ENCODE measurements at places on chromosomes 4 and X.

DNA sequence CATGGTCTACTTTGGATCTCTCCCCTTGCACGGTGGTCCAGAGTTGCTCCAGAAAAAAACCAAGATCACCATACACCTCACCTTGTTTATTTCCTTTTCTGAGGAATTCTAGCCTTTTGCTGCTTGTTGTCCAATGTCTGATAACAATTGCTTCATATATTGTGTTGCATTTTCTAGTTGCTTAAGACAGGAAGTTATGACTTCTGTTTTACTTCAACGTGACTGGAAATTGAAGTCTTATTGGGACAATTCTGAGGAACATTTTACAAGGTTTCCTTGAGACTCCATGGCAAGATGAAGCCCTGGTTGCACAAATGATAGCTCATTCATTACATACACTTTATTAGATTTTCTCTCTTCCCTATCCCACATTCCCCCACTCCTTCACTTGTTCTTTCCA, 5.2 kb downstream of the CXCL1 start:
- DNase-seq: no peak

GRCh38 chrX:123513585-123514278, 219.1 kb downstream of the THOC2 start:
- no peak for DNase-seq

DNA sequence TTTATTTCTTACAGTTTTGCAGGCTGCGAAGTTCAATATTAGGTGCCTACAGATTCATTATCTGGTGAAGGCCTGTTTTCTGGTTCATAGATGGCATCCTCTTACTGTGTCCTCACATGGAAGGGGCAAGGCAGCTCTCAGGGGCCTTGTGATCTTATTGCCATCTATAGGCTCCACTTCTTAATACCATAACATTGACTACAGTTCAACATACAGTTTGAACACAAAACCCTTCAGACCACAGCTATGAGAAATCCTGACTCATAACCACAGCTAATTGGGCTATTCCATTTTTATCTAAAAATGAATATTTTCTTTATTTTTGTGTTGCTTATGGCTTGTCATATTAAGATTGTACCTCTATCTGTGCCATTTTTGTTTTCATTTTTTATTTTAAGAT, 72.3 kb downstream of the STAG2 start:
- no peak for DNase-seq

GRCh38 chrX:48978226-48978625, 6.6 kb upstream of the KCND1 start:
- DNase-seq: no peak

DNA sequence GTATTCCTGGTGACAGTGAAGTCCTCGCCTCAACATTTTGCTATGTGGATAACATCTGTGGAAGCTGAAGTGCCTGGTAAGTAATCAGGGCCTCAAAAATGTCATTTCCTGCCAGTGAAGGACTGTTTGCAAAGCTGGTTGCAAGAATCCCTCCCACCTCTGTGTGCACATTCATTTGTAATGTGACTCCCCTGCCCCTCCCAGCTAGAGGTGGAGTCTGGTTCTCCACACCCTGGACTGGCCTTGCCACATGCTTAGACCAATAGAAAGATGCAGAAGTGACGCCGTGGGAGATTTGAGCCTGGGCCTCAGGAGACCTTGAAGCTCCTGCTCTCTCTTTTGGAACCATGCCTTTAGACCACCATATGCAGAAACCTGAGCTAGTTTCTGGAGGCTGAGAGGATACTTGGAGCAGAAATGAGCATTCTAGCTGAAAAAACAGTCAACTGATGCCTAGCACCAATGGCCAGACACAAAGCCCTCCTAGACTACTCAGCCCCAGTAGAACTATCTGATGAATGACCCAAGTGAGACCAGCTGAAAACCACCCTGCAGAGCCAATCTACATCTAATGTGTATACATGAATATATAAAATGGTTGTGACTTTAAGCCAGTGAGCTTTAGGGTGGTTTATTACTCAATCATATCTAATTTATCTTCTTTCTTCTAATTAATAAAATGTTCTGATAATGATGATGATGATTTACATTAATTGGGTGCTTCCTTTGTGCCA, 47.8 kb upstream of the CRMP1 start:
- no peak for DNase-seq

GRCh38 chr4:24688453-24688852, 104.1 kb upstream of the DHX15 start:
- DNase-seq: no peak

DNA sequence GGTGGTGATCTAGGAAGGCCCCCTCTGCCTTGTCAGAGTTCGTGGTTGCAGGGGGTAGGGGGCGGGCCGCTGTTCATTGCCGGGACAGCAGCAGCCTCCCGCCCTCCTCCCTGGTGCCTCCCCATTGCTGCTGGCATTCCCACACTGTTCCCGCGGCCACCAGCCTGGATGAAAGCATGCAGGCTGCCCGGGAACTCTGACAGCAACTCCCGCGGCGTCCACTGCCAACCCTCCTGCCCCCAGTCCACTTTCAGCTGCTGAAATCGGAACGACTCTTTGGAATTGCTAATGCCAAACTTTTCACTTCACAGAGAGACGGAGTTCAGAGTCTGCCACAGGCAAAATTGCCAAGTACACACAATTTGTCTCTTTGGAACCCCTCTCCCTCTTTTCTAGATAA, 121.9 kb downstream of the BEND2 start:
- DNase-seq: no peak

DNA sequence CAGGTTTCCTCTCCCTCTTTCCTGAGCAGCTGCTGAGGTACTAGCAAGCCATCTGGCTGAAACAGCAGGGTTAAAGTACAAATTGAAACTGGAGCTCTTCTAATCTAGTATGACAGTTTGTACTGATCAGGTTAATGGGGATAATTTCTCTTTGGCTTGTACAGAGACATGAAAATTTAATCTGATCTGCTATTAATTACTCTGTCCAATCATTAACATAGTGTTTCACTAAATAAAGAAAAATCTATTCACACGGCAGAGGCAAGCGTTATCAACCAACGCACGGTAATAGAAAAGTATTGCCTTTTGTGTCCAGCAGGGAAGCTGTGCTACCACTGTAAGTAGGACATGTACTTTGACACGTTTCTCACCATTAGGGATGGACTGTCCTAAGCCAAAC, 71.1 kb downstream of the IGSF1 start:
- no peak for DNase-seq

- no peak for DNase-seq
Measured at GRCh38 chrX:47751670-47752069, 85.0 kb upstream of the ZNF81 start.

GRCh38 chr4:11426731-11427120, 2.0 kb downstream of the HS3ST1 start:
- DNase-seq: no peak

- DNase-seq: no peak
Measured at GRCh38 chrX:13220916-13221315, 98.9 kb downstream of the ATXN3L start.

DNA sequence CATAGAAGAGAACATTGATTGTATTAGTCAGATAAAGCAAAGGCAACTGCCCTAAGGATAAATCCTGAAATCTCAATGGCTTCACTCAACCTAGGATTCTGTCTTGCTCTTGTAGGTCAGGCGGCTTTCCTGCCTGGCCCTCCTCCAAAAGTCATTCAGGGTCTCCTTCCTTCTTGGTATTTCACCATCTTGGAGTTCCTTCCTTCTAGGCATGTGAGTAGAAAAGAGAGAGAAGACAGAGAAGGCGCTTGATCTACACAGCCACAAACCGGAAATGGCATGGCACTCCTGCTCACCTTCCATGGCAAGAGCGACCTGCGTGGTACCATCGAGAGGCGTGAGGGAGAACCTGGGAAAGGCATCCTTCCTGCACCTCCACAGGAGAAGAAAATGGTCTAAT, 45.3 kb upstream of the HELT start:
- DNase-seq: no peak

DNA sequence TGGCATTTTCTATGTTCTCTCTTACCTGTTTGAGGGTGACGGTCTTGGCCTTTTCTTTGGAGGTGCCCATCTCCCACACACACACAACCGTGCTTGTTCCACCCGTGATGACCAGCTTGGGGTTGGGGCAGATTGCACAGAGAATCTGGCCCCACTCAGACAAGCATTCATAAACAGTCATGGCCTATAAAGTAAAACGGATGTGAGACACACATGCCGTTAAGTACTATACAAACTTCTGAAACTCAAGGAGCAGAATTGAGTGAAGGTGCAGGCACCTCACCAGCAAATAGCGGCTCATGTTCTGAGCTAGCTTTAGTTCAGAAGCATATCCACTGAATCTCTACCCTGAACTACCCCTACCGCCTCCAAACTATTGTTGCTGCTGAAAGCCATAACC, 107.6 kb downstream of the CDS1 start:
- no peak for DNase-seq

GRCh38 chr4:169009286-169010124, 550 bp downstream of the CBR4 start:
- DNase-seq: no peak

GRCh38 chr4:123783151-123783790, 386.7 kb downstream of the SPRY1 start:
- no peak for DNase-seq

GRCh38 chr4:79872738-79873137, 200.3 kb downstream of the ANTXR2 start:
- no peak for DNase-seq

DNA sequence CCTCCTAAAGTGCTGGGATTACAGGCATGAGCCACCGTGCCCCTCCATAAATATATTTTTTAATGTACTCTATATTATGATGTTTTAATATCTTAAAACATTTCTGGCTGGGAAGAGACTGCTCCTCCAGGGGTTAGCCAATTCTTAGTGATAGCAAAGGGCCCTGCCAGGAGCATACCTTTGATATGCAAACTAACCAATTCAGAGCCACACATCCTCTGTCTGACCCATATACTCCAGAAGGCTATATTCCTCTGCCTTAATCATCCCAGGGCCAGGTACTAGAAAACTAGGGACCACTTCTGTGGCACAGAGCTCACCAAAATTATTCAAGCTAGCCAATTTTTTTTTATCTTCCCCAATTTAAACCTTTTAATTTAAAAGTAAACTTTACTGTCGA, 43.6 kb upstream of the BEX4 start:
- no peak for DNase-seq

GRCh38 chr4:9988363-9988749, 32.9 kb downstream of the SLC2A9 start:
- no peak for DNase-seq

DNA sequence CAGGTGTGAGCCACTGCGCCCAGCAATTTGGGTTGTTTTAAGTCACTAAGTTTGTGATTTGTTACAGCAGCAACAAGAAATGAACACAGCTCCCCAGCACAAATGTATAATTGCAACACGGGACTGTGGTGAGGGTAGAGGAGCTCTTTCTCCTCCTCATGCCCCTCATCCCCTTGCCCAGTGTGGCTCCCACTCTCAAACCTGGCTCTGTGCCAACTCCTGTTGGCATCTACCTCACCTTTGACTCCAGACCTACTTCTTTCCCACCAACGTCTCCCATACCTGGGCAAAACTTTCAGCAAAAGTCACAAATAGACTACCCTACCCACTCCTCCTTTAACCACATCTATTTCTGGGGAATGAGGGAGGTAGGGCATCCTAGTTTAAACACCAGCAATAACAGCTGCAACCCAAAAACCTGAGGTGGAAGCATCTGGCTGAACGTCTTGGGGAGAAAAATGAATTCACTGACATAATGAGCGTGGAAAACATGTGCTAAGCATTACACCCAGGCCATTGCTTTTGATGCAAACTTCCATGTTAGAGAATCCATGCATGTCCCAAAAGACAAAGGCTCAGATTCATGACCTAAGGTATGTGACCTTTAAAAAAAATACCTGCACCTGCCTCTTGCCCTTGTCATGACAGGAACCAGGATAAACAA, 19.2 kb downstream of the LNX1 start:
- no peak for DNase-seq

- no peak for DNase-seq
Measured at GRCh38 chr4:31192341-31192740, 472.2 kb downstream of the PCDH7 start.

- DNase-seq: no peak
Measured at GRCh38 chrX:53714580-53715345, 28.2 kb upstream of the HUWE1 start.

DNA sequence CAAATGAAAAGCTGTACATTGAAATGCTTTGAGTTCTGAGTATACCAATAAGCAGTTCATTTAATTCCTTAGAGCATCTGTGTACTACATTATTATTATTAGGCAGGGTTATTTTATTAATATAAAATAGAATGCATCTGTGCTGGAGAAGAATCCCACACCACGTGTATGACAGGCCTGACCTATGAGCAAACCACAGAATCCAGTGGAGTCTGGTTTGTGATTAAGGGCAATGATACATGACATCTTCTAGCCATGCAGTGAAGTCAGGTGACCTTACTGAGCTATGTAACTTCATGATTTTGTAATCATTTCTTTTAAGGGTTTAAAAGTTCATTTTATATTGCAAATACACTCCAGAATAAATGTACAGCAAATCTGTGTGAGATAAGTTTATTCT, 1165.0 kb upstream of the TENM3 start:
- no peak for DNase-seq

- no peak for DNase-seq
Measured at GRCh38 chr4:40046311-40046980, 10.2 kb upstream of the N4BP2 start.

GRCh38 chr4:147157860-147158701, 212.4 kb upstream of the TTC29 start:
- no peak for DNase-seq

- no peak for DNase-seq
Measured at GRCh38 chr4:81257021-81257420, 42.0 kb upstream of the PRKG2 start.

DNA sequence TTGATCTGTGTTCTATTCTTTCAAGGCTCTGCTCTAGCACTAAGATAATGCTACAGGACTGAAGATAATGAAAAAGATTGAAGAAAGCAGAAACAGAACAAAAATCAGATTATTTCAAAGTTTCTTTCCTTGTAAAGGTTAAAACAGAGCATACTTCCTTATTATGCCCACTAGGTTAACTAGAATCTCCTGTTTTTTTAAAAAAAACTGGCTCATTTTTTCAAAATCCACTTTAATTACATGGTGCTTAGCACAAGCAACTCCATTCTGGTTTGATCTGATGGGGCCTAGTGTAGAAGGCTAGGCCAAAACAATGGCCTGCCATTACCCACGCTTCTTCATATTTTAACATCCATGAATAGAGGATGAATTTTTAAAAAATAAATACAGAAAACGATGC, 1.2 kb upstream of the UBA6 start:
- no peak for DNase-seq

GRCh38 chrX:53268173-53268572, 13.2 kb downstream of the IQSEC2 start:
- DNase-seq: no peak

- DNase-seq: no peak
Measured at GRCh38 chrX:140177821-140178220, 212.5 kb upstream of the CXorf66 start.
